ENCODE measurements at places on chromosomes 16 and 17.
A peak's percentile ranks its signal among the peaks of the same experiment; 100 is the strongest.

GRCh38 chr17:47720754-47721533 is 12.1 kb upstream of the TBX21 start:
- peak; percentile 94 for DNase-seq

DNA sequence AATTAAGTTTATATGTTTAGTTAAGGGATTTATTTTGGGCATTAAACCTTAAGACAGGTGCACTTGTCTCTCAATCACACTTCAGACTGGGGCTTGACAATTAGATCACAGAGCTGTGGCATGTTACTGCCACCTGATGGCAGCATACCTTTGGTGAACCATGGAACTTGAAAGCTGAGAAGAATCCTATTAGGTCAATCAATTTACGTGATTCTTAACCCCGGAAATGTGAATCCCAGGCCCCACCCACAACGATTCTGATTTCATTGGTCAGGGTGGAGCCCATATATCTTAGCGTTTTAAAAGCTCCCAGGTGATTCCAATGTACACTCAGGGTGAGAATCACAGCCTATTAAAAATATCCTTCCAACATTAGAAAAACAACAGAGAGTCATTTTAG is 91.0 kb downstream of the GSG1L start:
- DNase-seq, result peak; percentile 9

DNA sequence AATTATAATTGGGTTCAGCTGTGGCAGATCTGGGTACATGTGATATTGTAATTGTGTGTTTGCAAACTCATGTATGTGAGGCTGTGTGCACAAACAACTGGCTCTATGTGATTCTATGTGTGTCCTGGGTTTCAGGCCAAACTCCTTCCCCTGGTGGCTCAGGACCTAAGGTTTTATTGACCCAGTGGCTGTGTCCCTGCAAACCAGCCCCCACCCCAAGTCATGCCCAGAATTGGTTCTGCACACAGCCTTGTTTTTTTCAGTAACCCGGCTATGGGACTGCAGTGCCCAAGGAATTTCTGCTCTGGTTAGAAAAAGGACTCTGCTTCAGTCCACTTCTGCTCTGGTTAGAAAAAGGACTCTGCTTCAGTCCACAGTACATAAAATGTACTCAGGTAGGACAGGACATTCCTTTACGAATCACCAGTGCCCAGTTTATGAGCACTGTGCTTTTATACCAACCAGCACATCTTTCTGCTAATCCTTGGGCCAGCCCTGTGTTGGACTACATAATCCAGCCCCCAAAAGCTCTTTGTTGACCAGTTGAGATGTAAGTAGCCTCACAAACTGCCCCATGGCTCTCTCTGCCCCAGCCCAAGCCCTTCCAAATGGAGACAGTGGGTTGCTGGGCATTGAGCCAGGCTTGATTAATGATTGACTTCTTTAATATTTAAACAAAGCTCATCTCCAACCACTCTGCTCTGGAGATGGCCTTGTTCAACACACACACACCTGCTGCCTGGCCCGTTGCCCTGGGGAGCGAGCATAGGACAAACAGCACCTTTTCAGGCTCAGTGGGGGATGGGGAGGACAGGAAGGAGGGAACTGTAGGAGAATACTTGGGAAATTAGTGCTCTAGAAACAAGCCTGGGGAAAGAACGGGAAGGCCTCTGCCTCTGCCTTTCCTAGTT is 2.9 kb upstream of the KCNH6 start:
- DNase-seq, result no peak

DNA sequence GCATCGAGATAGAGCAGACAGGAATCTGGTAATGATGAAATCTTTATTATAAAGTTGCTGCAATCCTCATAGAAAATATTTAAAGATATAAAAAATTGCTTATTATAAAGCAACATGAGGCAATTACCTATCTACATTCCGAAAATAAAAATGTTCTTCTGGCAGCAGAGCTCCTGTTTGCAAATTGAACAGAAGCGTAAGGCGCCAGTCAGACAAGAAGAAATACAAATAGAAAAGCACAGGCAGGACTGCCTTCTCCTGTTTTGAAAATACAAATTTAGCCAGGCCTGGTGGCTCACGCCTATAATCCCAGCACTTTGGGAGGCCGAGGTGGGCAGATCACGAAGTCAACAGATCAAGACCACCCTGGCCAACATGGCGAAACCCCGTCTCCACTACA is 95.6 kb downstream of the CDYL2 start:
- no peak for DNase-seq
